ENCODE measurements at places on chromosomes 3 and 15.

DNA sequence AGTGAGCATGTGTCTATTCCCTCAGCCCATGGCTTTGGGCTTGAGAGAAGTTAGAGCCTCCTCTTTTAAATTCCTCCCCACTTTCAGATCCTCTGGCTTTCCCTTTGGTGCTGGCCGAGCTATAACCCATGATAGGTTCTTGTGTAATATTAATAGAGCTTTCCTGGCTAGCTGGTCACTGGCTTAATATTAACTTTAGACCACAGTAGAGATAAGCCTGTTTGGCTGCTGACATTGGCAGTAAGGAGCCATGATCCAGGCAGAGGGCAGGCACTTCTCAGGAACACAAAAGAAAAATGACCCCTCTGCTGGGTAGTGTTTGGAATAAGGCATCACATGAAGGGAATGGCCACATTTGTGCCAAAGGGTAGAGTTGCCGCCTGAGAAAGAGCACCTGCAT is 65.4 kb upstream of the UMPS start:
- no peak for DNase-seq

- no peak for DNase-seq
These were observed 105.4 kb downstream of the HMG20A start for GRCh38 chr15:77525907-77526594.

DNA sequence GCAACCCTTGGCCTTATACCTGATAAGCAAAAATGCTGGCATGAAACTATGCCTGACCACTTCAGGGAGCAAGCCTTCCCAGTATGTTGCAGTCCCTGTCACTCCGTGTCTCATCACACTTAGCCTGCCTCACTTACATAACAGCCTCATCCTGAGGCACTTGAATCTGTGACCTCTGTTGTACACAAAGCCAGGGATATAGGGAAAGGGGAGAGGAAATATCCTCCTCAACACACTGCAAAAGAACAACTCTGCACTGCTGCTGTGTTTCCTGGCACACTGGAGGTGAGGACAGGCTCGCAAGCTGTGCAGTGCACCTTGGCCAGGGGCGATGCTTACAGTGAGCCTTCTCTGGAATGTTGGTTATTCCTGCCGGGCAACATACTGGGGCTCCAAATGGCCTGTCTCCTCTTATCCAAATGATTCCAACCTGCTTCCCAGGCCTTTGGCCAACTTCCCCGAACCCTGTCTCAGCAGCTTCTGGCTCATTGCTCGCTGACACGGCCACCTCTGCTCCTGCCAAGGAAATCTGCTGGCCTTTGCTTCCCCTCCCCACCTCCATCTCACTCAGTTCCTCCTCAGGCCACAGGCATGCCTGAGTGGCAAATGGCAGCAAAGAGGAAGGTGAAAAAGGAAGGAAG is 109.2 kb downstream of the CD47 start:
- DNase-seq, result no peak

GRCh38 chr3:183142199-183142598 is 20.3 kb downstream of the LAMP3 start:
- DNase-seq, result no peak

DNA sequence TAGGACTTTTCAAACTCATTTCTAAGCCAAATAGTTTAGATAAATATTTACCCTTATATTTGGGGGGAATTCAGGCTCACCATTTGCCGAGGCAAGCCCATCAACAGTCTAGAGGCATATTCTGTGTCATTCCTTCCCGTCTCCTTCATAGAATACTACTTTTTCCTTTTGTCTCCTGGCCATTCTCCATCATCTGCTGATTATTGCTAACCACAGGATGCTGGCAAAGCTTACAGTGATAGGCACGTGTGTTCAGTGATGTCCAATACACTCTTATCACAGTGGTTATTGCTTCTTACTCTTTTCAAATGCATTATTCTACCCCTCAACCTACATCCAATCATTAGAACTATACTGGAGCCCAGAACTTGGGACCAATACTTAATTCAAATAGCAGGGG is 130.6 kb upstream of the ZBED2 start:
- no peak for DNase-seq

GRCh38 chr3:61768284-61769037 is 207.1 kb downstream of the PTPRG start:
- no peak for DNase-seq

DNA sequence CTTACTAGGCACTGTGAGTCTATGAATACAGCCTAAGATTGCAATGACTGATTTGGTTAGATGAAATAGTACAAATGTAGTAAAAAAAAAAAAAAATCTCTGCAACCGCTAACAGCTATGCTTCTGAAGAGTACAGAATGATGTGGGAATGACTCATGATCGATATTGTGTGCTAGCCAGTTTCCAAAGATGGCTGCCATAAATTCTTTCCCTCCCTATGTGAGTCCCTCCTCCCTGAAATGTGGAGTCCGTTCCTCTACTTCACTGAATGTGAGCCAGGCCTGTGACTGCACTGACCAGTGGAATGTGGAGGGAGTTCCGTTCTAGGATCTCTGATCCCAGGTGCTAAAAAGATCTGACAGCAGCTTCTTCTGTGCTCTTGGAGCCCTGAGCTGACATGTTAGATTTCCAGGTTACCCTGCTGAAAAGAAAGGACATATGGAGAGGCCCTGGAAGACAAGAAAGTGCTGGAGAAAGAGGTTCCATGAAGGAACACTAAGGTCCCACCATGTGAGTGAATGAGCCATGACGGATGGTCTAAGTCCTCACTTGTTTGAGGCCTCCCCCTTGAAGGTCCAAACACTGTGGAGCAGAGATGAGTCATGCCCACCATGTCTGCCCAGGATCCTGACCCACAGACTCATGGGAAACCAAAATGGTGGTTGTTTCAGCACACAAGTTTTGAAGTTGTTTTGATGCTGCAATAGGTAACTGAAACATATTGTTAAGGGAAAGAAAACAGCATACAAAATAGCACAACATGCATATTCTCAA is 46.3 kb downstream of the DGKG start:
- DNase-seq, result no peak
